ENCODE measurements at places on chromosomes 7 and 10.

DNA sequence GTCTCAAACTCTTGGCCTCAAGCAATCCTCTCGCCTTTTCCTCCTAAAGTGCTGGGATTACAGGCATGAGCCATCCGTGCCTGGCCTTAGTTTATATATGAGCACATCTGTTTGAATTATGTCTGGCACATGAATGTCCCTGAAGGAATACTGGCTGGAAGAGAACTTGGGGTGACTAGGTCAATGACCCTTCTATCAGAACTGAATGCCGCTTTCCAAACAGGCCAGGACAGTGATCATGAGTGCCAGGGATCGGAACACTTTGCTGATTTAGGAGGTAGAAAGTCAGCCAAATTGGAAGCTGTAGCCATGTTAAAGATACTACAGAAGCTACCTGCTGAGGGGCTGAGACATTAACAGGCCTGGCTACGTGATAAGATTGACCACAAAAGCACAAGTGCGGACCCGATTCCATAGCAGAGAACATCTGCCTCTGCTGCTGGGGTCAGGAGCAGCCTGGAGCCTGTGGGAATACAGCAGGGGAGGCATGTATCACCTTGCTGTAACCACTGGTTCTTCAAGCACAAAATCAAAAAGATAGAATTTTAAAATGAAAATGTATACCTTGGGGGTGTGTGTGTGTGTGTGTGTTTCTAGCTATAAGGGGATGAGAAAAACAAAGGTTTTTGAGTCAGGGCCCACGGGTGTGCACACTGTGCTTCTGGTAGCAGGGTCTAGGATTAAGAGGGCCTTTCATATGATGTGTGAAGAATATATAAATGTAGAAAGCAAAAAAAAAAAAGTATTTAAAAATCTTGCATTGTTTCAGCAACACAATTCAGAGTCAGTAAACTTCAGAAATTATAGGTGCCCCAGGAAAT is 293.7 kb downstream of the BBS9 start:
- DNase-seq, result no peak

DNA sequence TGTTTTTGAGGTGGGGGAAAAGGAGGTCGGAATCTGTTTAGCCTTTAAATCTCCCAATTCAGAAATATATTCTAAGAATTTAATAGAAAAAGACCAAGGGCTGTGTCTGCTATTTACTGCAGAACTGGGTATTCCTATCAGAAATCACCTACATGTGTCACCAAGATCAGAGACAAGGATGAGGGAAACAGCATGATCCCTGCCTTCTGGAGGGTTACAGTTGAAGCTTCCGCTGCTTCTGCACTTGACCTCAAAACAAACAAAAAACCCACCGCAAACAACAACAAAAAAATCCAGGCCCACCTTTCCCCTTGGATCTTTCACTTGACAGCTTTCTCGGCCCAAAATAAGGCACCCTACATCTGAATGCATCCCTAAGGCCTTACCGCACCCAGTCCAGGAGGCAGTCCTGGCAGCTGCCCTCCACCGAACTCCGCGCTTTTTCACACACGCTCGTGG is 750 bp upstream of the CDK14 start:
- DNase-seq, result no peak

DNA sequence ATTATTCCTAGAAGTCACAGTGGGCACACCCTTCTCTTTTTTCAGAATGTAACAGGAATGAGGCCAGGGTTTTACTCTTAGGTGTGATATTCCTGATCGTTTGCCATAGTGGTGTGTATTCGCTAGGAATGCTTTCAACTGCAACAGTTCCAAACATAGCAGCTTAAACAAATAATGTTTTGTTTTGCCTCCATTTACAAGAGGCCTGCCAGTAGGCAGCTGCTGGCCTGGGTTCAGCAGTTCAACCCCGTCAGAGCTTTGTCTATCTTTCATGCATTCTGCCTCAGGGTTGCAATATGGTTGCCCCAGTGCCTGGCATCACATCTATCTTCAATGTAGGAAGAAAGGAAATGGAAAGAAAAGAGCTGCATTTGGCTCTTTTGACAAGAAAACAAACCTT is 21.7 kb upstream of the RET start:
- DNase-seq, result no peak

GRCh38 chr10:59098831-59099452 is 77.5 kb upstream of the PHYHIPL start:
- DNase-seq, result no peak

DNA sequence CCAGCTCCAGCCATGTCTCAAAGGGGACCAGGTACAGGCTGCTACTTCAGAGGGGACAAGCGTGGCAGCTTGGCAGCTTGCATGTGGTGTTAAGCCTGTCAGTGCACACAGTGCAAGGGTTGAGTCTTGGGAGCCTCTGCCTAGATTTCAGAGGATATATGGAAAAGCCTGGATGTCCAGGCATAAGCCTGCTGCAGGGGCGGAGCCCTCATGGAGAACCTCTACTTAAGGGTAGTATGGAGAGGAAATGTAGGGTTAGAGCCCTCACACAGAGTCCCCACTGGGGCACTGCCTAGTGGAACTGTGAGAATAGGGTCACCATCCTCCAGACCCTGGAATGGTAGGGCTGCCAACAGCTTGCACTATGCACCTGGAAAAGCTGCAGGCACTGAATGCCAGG is 7.7 kb upstream of the NT5C3A start:
- DNase-seq, result no peak

- no peak for DNase-seq
These were observed 24.0 kb upstream of the A1CF start for GRCh38 chr10:50909334-50910014.

GRCh38 chr7:100588438-100588837 is 2.3 kb downstream of the FBXO24 start:
- no peak for DNase-seq

DNA sequence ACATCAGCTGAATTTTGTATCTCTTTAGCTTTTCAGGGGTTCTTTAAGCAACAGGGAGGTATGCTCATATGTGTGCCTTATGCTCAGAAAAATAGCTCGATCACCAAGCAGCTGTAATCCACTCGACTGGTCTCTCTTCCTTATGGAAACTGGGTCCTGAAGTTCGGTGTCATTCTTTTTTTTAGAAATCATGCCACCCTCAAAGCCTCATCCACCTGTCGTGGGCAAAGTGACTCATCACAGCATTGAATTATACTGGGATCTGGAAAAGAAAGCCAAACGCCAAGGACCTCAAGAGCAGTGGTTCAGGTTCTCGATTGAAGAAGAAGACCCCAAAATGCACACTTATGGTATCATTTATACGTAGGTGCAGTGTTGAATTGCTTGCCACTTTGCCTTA is 83.6 kb downstream of the FANK1 start:
- DNase-seq, result no peak

DNA sequence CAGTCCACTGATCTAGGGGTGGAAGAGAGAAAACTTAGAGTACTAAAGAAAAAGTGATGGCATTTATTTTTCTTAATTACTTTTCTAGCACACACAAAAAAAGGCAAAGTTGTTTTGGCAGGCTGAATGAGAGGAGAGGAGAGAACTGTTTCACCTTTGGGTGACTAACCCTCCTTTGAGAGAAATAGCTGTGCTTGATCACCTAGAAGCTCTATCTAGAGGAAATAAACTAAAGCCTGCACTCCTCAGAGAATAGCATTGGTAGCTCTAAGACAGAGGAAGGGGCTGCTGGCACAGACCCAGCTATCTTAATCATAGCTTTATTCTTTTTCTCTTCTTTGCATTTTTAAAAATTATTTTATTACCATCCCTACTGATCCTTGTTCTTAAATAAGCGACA is 6.3 kb downstream of the TMEM243 start:
- no peak for DNase-seq

DNA sequence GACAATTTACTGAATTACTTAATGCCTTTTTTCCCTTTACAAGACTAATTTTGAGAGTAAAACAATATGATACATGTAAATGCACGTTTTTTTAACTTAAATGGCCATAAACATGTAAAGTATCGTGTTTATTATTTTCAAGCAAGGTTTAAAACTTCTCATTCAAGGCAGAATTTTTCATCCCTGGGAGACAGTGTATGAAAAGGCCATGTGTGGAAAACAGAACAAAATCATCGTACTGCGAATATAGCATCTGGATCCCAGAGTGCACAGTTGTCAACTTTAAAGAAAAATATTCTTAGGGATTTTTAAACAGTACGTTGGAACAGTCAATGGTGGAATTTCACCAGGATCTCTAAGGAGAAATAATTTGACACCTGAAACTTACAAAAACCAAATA is 1.1 kb upstream of the RAB11FIP2 start:
- DNase-seq, result no peak

- DNase-seq, result no peak
These were observed 973 bp downstream of the PPP3CB start for GRCh38 chr10:73494877-73495225.

DNA sequence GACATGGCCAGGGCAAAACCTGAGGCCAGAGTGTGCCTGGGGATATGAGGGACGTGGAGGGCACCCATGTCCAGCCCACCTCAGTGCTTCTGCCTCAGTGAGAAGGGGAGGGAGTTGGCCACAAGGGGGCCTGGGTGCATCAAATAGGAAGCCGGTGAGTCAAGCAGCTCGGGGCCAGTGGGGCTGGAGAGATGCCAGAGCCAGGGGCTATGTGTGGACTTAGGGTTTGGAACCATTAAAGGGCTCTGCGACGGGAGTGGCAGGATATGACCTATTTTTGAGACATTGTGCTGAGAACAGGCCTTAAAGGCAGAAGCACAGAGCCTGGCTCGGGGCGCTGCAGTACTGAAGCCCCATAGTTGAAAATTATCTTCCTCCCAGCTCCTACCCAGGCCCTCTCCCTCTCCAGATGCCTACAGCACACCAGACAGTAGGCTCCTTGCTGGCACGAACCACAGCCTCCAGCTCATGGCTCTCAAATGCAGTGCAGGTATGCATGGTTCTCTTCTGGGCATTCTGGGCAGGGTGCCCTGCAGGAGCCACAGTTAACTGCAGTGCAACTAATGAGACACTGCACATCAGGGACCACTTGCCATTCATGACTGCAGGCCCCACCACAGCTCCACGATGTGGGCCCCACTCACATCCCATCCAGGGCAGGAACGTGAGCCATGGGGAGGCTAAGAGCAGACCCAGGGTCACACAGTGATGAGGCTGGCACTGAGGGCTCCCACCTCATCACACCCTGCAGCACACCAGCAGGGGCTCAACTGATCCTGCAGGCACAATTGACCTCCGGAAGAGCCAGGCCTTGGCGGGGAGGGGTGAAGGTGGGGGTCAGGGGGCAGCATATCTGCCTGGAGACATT is 7.2 kb upstream of the PGAM2 start:
- DNase-seq, result no peak

DNA sequence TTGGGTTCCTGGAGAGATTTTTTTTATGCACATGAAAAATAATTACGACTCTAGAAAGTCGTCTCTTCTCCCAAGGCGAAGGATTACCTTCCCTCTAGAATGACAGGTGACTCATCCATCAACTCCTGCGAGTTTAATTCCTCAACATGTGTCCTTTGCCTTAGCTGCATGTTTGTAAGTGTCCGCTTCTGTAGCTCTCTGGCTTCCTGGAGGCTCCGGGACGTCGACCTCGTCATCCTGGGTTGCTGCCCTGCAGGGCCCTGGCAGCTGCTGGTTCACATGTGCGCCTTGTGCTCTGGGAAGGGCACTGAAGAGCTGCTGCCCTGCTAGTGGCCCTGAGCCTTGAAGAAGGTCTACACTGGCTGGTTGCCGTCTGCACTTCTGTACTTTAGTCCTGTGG is 210.2 kb downstream of the MLLT10 start:
- no peak for DNase-seq

- DNase-seq, result no peak
These were observed 60.2 kb upstream of the FAM133B start for GRCh38 chr7:92650391-92650790.

DNA sequence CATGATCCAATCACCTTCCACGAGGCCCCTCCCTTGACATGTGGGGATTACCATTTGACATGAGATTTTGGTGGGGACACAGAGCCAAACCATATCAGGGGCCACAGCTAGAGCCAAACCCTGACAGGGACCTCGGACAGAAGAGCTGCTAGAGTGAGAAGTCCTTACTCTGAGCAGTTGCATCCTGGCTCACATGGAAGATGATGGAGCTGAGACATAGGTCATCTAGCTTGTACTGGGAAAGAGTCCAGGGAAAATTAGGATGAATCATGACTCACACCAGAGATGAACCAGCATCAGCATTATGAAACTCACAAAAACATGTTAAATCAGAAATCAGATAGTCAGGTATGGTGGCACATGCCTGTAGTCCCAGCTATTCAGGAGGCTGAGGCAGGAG is 12.8 kb upstream of the FMC1 start:
- DNase-seq, result no peak

- no peak for DNase-seq
These were observed 213.1 kb downstream of the ELFN1 start for GRCh38 chr7:1883031-1883761.

DNA sequence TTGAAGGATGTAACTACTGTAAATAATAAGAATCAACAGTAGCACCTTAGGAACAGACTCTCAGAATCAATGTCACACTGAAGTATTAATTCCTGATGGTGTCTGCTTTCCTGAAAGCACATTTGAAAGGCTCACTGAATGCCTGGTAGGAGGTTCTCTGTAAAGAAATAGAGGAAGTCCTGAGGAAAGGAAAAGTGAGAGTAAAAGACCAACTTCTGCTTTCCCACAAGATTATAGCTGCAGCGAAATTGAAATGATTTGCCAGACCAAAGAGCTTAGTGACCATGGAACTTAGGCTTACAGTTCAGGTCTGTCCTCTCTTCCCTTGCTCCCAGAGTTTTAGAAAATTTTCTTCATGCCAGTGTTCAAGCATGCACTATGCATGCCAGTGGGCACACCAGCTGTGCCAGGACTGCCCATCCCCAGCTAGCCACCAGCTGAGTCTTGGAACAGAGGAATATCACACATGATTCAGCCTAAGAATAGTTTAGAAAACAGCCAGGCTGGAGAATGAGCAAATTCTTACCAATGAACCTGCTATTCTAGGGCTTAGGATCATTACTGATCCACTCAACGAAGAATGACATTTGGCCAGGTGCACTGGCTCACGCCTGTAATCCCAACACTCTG is 123.2 kb downstream of the HERPUD2 start:
- DNase-seq, result no peak

DNA sequence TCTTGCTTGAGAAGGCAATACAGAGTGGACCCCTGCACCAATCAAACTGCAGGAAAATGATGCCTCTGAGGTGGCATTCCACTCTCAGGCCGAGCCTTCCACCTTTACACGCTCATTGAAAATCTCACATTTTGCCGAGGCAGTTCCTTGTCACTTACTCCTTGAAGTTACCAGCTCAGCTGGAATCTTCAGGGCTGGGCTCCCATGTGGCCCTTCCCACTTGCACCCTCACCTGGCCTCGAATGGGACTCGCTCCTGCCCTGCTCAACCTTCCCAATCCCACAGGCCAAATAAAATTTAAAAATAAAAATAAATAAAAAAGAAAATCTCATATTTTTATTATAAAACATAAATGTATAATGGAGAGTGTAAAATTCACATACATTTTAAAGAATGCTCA is 790.7 kb upstream of the COBL start:
- no peak for DNase-seq

GRCh38 chr7:158586499-158587161 is 993 bp downstream of the PTPRN2 start:
- no peak for DNase-seq

- no peak for DNase-seq
These were observed 322.6 kb downstream of the GRID1 start for GRCh38 chr10:86044029-86044428.

- DNase-seq, result no peak
These were observed 10.0 kb downstream of the DNAJC1 start for GRCh38 chr10:21993360-21994001.

- no peak for DNase-seq
These were observed 1.6 kb upstream of the IDI1 start for GRCh38 chr10:1050554-1050953.

All from activated CD4-positive, alpha-beta T cell treated with anti-CD3 and anti-CD28 coated beads, Interleukin-2, amount 50 U/mL, for 24 hours (primary cell).